Activated naive CD4-positive, alpha-beta T cell treated with anti-CD3 and anti-CD28 coated beads for 36 hours (primary cell): ENCODE measurements at places on chromosomes 5 and 9. TPM values are rescaled to one million over a fixed set of nuclear protein-coding genes. Genes with fewer than 3 reads are reported as not detected.
A peak's percentile ranks its signal among the peaks of the same experiment; 100 is the strongest.

DNA sequence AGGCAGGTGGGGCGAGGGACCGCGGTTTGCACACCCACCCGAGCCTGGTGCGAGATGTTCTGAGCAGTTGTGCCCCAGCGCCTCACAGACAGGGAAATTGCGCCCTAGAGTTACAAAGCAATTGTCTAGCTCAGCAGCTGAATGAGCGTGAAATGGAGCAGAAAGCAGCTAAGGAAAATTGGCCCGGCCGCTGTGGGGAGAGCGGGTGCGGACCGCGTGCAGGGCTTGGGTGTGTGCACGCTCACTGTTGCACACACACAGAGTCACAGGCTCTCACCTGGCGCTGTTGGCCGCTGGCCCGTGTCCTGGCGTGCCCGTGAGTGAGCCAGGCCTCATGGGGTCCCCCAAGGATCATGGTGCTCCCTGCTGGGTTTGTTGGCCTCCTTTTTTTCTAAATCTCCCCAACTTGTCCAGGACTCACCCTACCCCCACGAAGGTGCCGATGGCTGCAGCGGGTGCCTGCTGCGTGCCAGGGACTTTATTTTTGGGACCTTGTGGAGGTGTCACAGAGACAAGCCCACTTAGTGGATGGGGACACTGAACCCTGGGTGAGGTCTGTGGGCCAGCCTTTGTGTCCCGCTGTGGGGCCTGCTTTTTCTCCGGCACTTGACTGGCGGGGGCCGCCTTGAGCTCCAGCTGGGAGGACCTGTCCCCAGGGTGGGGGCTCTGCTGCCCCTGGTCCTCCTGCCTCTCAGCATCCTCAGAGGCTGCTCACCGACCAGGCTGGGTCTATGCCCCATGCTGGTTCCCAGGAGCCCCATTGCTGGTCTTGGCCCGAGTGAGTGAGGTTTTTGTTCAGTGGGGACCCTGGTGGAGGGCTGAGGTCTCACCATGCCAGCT lies 5.2 kb downstream of the RXRA start:
- H3K27me3 ChIP-seq = no peaks in the 10 kb centered on the region
- no peak overlapping the region for H3K27ac ChIP-seq
- H3K4me3 ChIP-seq = no peak overlapping the region
- DNase-seq = no peak

DNA sequence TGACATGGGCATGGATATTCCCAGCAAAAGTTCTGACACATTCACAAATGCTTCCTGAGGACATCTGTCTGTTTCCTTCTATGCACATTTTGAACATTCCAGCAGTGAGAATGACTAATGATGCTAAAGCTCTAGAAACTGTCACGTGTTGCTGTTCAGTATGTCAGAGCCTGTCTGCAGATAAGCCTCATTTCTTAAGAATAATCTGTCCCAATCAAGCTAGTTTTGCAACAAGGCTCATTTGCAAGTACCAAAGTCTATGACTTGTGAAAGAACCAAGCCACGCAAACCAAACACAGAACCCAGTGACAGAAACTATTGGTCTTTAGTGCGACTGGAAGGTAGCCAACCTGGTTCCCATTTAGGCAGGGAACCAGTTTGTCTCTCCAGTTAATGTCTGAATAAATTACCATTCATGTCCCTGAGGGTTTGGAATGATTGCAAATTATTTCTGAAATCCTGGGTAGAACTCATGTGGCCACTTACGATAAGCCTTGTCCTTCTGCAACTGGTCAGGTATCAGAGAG lies 178.5 kb downstream of the C9orf152 start:
- H3K4me1 ChIP-seq = peaks cover 17% of the 10 kb centered on the region
- H3K4me3 ChIP-seq = no peak overlapping the region
- DNase-seq = no peak
- no peaks in the 10 kb centered on the region for H3K36me3 ChIP-seq
- no peak overlapping the region for H3K27ac ChIP-seq
- H3K27me3 ChIP-seq = no peaks in the 10 kb centered on the region

LRRC19 gene
- not detected for total RNA-seq

CDKN2A gene
- total RNA-seq = 0.89 TPM

- no peak overlapping the region for H3K4me3 ChIP-seq
- H3K27me3 ChIP-seq = no peaks in the 10 kb centered on the region
- H3K27ac ChIP-seq = no peak overlapping the region
- no peaks in the 10 kb centered on the region for H3K36me3 ChIP-seq
- no peaks in the 10 kb centered on the region for H3K4me1 ChIP-seq
- DNase-seq = no peak
Measured at GRCh38 chr9:23842565-23843129, 16.6 kb upstream of the ELAVL2 start.

DNA sequence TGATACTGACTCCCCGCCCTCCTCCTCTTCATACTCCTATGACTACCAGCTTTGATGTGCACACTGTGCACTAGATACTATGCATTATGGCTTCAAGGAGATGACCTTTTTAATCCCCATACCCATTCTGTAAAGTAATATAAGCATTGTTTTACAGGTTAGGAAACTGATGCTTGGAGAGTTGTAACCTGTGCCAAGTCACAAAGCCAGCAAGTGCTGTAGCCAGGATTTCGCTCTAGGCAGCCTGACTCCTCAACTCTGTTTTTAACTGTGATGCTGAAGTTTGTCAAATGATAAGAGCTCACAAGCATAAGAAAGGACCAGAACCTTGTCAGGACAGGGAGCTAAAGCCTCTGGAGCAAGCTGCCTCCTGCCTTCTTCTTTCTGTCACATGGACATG lies 461.3 kb downstream of the TMEM232 start:
- peaks cover 9% of the 10 kb centered on the region for H3K4me1 ChIP-seq
- no peaks in the 10 kb centered on the region for H3K27me3 ChIP-seq
- H3K4me3 ChIP-seq = no peak overlapping the region
- H3K36me3 ChIP-seq = no peaks in the 10 kb centered on the region
- no peak overlapping the region for H3K27ac ChIP-seq

ANKRD20A1 gene
- 0.88 TPM for total RNA-seq

SPATA31D4 gene
- not detected for total RNA-seq

GRCh38 chr5:145658435-145658834 lies 176.7 kb downstream of the PRELID2 start:
- no peak for DNase-seq
- H3K27me3 ChIP-seq = no peaks in the 10 kb centered on the region
- H3K4me1 ChIP-seq = no peaks in the 10 kb centered on the region
- H3K36me3 ChIP-seq = no peaks in the 10 kb centered on the region

- no peak for DNase-seq
- H3K27ac ChIP-seq = no peak overlapping the region
- no peaks in the 10 kb centered on the region for H3K27me3 ChIP-seq
- peaks cover 59% of the 10 kb centered on the region for H3K4me1 ChIP-seq
Measured at GRCh38 chr5:112918679-112919078, 3.3 kb downstream of the REEP5 start.

DNA sequence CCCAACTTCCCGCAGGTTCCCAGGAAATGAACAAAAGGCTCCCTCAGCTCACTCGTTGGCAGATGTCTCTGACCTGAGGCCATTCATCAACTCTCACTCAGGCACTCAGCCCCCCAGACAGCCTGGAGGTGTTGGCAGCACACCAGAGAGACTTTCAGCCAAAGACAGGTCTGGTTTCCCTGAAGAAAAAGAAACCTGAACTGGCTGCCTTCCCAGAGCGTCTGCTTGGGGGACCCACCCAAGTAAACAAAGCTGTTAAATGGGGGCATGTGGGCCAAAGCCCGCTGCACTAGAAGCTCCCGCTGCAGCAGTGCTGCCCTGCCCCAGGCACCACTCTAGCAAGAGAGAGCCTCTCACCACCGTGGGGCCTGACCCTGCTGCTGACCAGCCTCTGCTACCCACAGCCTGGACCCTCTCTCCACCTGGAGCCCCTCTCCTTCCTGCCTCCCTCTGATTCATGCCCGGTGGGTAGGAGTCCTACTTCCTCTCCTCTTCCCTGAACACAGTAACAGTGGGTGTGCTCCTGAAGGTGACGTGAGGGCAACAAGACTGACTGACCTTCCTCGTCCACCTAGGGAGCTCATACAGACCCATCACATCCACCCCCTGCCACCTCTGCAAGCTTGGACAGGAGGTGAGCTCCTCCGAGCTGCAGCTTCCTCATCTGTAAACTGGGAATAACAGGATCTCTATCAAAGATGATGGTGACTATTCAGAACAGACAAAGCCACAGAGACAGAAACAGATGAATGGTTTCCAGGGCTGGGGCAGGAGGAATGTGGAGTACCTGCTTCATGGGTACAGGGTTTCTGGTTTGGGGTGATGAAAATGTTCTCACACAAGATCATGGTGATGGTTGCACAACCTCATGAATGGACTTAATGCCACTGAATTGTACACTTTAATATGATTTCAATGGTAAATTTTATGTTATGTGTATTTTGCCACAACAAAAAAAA lies 31.0 kb upstream of the GABRP start:
- H3K4me1 ChIP-seq = no peaks in the 10 kb centered on the region
- no peak overlapping the region for H3K4me3 ChIP-seq
- no peaks in the 10 kb centered on the region for H3K36me3 ChIP-seq
- no peak for DNase-seq

GHR gene
- not detected for total RNA-seq

PCDHGA2 gene
- not detected for total RNA-seq

DNA sequence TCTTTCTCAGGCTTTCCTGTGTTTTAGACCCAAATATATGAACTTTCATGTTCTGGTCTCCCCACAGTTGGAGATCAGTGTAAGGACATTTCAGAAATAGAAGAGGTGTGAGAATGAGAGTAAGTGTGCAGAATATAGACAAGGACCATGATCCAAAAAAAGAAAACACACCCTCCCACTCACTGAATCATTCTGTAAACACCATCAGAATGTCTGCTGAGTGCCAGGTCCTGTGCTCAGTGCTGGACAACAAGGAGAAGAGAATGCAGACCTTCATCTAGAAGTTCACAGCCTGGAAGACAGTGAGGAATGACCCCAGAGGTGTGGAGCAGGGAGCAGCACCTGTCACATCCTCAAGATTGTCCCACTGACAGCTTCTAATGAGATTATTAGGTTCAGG lies 19.1 kb upstream of the SH3RF2 start:
- no peak overlapping the region for H3K27ac ChIP-seq
- peaks cover 2% of the 10 kb centered on the region for H3K27me3 ChIP-seq
- no peak overlapping the region for H3K4me3 ChIP-seq
- DNase-seq = no peak

- peaks cover 19% of the 10 kb centered on the region for H3K36me3 ChIP-seq
- no peak overlapping the region for H3K27ac ChIP-seq
- no peaks in the 10 kb centered on the region for H3K4me1 ChIP-seq
Measured at GRCh38 chr5:626850-627249, 14.7 kb downstream of the CEP72 start.

DNA sequence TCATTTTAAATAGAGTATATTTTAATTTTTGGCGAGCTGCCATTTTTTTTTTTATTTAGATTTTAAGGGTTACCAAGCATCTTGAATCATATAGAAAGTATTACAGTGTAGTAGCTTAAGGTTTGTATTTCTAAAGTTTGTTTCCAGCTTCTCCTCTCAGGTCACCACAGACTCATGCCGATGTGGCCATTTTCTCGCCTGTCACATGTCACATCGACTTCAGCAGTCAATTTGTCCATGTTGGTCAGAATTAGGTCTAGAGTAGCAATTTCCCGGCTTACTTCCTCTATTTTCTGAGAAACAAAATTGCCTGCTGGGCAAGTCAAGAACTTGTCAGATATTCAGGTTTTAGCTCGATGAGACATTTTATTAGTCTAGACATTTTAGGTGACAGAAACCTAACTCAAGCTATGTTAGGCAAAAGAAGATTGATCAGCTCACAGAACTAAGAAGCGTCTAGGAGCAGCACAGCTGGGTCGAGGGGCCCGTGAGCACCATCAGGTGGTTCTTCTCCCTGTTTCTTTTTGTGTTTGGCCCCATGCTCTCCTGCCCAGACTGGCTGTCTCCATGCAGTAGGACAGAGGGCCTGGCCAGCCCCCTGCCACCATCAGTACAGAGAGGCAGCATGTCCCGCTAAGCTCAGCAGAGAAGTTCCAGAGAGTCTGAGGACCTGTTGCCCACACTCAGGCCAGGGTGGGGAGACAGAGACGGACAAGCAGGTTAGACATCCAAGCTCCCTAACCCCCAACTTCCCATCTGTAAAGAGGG lies 48.4 kb upstream of the AFAP1L1 start:
- H3K27me3 ChIP-seq = no peaks in the 10 kb centered on the region
- H3K4me3 ChIP-seq = no peak overlapping the region
- H3K36me3 ChIP-seq = no peaks in the 10 kb centered on the region
- peaks cover 4% of the 10 kb centered on the region for H3K4me1 ChIP-seq
- DNase-seq = no peak
- H3K27ac ChIP-seq = no peak overlapping the region

FAT2 gene
- not detected for total RNA-seq

GRCh38 chr9:127779136-127779981 lies 893 bp upstream of the SH2D3C start:
- H3K36me3 ChIP-seq = peaks cover 15% of the 10 kb centered on the region
- H3K27me3 ChIP-seq = no peaks in the 10 kb centered on the region
- H3K4me3 ChIP-seq = peak overlapping the region; percentile 96

DNA sequence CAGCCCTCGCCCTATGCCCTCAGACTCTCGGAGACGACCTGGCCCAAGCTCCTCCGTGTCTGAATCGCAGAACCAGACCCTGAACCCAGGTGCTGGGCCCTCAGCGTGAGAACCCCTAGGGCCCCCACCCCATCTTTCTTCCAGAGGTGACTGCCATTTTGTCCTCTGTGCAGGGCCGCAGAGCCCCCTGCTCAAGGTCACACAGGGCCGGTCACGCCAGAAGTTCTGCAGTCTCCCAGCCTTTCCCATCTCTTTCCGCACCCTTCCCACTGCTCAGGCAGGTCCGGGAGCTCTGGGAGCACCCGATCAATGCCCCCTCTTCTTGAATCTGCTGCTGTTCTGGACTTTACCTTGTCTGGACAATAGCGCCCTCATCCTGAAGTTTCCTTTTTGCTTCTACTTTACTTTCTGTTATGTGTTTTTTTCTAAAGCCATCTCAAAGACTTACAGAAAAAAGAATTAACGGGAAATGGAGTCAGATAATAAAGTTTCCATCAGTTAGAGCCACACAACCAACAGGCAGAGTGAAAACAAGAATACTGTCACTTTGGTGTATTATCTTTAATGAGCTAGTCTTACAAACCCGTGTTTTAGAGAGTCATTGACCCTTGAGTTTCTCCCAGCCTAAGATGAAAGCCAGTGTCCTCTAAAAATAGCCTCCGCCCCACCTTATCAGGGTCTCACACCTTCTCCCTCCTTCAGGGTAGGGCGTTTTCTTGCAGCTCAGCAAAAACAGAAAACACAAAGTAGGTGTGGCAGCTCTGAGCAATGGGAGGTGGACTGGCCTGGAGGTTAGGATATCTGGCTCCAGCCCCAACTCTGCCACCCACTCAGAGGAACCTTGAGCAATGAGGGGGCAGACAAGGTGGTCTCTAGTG lies 1.8 kb downstream of the TMOD1 start:
- no peak for DNase-seq
- peaks cover 51% of the 10 kb centered on the region for H3K27me3 ChIP-seq
- H3K4me1 ChIP-seq = peaks cover 17% of the 10 kb centered on the region
- H3K4me3 ChIP-seq = peak overlapping the region; percentile 64
- no peaks in the 10 kb centered on the region for H3K36me3 ChIP-seq

PCDH1 gene
- not detected for total RNA-seq

GRCh38 chr9:21674894-21675293 lies 127.5 kb upstream of the MTAP start:
- peaks cover 34% of the 10 kb centered on the region for H3K4me1 ChIP-seq
- no peak overlapping the region for H3K27ac ChIP-seq
- DNase-seq = no peak
- H3K4me3 ChIP-seq = no peak overlapping the region
- no peaks in the 10 kb centered on the region for H3K27me3 ChIP-seq

PTPRD gene
- total RNA-seq = not detected
